Stomach (tissue), 19 donors: ENCODE measurements at places on chromosomes 1 and 21. TPM values are rescaled to one million over a fixed set of nuclear protein-coding genes. Genes with fewer than 3 reads are reported as not detected.
A peak's percentile ranks its signal among the peaks of the same experiment; 100 is the strongest.

CHIA gene
- 8.1 TPM for total RNA-seq

GRCh38 chr1:62725255-62725654 lies 37.1 kb upstream of the DOCK7 start:
- H3K36me3 ChIP-seq: no peaks in the 10 kb centered on the region
- peaks cover 73% of the 10 kb centered on the region for H3K4me1 ChIP-seq
- no peaks in the 10 kb centered on the region for H3K27me3 ChIP-seq
- H3K27ac ChIP-seq: no peak overlapping the region
- DNase-seq: no peak

- no peak overlapping the region for H3K4me3 ChIP-seq
- H3K4me1 ChIP-seq: no peaks in the 10 kb centered on the region
- H3K27ac ChIP-seq: no peak overlapping the region
- no peak for DNase-seq
Observed at GRCh38 chr1:202233804-202234203, 40.2 kb downstream of the LGR6 start.

- DNase-seq: peak; percentile 84
- H3K4me1 ChIP-seq: peaks cover 33% of the 10 kb centered on the region
- no peak overlapping the region for H3K4me3 ChIP-seq
- H3K36me3 ChIP-seq: peaks cover 72% of the 10 kb centered on the region
- H3K27me3 ChIP-seq: no peaks in the 10 kb centered on the region
- H3K27ac ChIP-seq: no peak overlapping the region
Observed at GRCh38 chr1:27416387-27417111, 24.1 kb downstream of the GPR3 start.

- H3K27ac ChIP-seq: peak overlapping the region; percentile 89
- peak; percentile 89 for DNase-seq
- H3K36me3 ChIP-seq: no peaks in the 10 kb centered on the region
- peaks cover 66% of the 10 kb centered on the region for H3K4me1 ChIP-seq
Observed at GRCh38 chr1:3186526-3186921, 117.5 kb downstream of the PRDM16 start.

- no peak overlapping the region for H3K27ac ChIP-seq
- no peaks in the 10 kb centered on the region for H3K27me3 ChIP-seq
- DNase-seq: no peak
- H3K4me1 ChIP-seq: no peaks in the 10 kb centered on the region
- no peaks in the 10 kb centered on the region for H3K36me3 ChIP-seq
Observed at GRCh38 chr1:196732526-196732925, 42.1 kb upstream of the CFHR3 start.
